AG20443 (cell line): ENCODE measurements at places on chromosomes 5 and 9.
A peak's percentile ranks its signal among the peaks of the same experiment; 100 is the strongest.

GRCh38 chr5:68542207-68542606 is 326.7 kb downstream of the PIK3R1 start:
- no peak for DNase-seq

GRCh38 chr5:175689147-175689991 is 31.5 kb downstream of the HRH2 start:
- DNase-seq: no peak

DNA sequence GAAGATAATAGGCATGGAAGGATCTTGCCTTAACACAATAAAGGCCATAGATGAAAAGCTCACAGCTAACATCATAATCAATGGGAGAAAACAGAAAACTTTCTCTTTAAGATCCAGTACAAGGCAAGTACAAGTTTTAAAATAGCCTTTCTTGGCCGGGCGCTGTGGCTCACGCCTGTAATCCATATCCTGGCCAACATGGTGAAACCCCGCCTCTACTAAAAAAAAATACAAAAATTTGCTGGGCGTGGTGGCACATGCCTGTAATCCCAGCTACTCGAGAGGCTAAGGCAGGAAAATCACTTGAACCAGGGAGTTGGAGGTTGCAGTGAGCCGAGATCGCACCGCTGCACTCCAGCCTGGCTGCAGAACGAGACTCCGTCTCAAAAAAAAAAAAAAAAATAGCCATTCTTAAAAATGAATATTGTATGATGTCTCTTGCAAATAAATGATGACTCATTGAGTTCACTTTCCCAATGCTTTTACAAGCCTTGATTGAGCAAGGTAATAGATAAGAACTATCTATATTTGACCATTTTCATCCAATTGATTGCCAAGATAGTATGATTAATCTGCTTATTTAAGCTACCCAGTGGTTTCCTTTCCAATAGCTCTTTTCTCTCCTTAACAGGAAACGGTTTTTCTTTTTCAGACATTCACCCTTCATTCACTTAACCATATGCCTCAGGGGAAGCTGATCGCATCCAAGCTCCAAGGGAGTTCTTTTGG is 15.8 kb downstream of the CCDC152 start:
- no peak for DNase-seq

DNA sequence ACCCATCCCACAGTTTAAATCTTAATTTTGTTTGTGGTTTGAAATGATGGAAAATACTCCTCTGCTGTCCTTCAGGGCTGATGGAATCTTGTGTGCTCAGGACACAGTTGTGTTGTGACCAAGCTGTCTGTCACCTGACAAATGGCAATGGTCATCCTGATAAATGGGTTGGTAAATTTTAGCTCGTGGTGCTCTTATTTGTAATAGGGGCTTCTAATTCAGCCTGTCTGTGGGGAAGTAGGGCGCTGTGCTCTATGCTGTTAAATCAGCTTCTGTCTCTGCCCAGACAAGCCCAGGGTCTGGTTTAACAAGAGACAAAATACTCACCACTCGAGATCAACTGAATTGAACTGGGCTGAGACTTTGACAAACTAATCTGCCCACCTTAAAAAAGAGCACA is 4.5 kb downstream of the LRRTM2 start:
- DNase-seq: no peak

DNA sequence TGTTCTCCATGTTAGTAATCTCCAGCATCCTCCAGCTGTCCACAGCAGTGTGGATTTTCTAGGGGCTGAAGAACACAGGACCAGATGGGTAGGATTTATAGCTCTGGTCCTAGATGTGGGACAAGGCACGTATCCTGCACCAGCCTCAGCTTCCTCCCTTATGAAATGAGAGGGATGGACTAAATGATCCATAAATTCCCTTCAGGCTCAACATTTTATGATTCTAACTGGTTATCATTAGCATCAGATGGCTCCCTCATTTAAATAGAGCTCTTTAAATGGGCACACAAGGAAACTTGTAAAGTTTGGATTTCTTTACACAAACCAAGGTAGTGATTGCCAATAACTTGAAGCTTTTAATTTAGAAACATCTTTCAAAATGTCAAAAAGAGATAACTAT is 97.7 kb downstream of the ESM1 start:
- DNase-seq: no peak

DNA sequence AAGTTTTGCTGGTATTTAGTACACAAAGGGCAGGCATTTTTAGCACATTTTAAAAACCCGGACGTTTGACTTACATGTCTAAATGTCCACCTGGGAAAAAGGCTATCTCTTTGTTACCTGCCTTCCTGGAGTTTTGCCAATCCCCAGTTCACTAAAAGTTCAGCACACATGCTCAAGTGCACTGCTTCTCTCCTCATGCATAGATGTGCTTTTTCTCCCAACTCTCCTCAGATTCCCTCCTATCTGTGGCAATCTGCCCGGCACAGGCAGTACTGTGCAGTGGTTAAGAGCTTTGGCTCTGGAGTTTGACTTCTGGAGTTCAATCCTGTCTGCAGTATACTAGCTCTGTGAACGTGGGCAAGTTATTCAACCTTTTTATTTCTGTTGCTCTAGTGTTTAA is 8.3 kb upstream of the CCNO start:
- no peak for DNase-seq

- DNase-seq: peak; percentile 55
Measured at GRCh38 chr5:141811287-141812155, 66.7 kb downstream of the PCDH1 start.

DNA sequence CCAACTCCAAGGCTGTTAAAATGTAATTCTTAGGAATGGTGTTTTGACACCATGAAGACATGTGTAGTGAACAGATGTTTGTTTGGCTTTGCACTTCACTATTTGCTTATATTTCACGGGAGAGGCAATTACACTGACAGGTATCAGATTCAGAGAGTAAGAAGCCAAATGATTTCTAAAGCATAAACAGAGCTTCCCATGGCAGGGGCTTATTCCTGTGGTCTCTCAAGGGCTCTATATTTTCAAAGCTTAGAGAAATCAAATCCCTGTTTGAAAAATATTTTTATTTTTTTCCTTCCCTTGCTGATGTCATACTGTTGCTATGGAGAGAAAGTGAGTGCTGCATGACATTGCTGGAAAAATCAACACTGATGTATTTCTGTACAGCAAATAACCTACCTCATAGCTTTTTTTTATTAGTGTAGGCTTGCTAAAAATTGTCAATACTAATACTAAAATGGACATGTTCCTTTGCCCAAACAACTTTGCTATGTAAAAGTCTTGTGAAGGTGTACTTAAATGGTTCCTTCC is 161.4 kb downstream of the GIN1 start:
- peak; percentile 16 for DNase-seq

DNA sequence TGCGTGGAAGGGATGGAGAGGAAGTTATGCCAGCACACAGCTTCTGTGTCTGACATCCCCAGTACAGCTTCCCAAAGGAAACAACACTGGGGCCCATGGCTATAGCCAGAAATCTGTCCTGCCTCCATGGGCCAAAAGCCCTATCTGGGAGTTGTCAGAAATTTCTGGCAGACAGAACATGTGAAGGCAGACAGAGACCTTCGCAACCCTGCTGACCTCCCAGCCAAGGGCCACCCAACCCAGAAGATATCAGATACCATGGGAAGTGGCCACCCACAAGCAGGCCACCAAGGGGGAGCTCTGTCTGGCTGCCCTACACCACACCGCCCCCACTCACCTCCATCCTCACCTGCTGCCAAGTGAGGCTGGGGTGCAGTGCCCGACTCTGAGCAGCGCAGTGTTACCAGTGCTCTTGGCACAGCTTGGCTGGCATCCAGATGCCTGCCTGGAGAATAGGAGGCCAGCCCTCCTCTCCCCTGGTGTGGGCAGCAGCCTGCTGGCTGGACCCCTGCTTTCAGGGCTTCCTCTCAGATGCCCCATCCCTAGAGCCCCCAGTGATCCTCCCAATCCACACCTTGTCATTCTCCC is 61.6 kb upstream of the NEURL1B start:
- DNase-seq: no peak

DNA sequence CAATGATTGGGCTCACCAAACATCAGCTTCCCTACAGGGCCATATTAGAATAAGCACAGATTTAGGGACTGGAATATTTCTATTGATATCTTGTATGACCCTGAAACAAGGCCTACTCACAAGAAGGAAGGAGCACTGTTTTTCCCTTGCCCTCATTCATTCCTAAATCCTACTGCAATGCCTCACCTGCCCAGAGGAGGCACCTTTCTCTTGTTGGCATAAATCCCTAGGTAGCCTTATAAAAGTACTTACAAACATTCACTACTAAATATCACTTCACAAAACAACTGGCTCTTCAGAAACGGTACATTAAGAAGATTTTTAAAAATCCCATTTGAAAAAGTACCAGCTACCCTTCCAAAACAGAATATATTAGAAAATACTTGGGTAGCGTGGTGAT is 449.4 kb downstream of the CDH18 start:
- DNase-seq: no peak

- DNase-seq: no peak
Measured at GRCh38 chr9:124514125-124514524, 6.9 kb upstream of the NR5A1 start.

DNA sequence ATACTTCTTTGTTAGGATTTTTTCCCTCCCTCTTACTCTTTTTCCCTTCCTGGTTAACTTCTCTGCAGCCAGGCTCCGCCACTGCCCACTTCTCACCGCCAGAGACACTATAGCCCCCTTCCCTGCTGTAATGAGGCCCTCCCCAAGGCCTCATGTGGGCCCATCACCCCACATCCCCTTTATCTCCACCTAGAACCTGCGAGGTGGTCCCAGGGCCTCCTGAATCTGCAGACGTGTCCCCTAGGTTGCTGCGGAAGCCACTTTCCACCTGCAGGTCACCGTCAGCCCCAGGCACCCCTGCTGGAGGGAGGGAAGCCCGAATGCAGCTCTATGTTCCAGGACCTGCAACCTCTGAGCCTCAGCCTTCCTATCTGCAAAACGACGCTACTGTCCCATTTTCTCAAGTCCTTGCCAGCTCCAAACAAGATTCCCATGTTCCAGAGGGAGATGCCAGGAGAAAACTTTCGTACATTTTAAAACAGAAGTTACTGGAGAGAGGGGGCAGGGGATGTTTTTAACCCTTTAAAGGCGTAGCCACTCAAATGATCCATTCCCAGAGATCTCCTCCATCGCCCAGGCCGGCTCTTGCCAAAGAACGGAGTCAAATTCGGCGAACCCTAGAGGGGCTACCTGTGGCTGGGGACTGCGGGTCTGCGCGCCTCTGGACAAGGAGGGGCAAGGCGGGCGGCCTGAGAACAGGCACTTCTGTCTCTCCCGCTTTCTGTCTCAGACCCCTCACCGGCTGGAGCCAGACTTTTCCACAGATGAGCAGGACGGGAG is 929 bp downstream of the SH3PXD2B start:
- DNase-seq: peak; percentile 57

- no peak for DNase-seq
Measured at GRCh38 chr5:54829102-54829501, 156.3 kb downstream of the ESM1 start.

DNA sequence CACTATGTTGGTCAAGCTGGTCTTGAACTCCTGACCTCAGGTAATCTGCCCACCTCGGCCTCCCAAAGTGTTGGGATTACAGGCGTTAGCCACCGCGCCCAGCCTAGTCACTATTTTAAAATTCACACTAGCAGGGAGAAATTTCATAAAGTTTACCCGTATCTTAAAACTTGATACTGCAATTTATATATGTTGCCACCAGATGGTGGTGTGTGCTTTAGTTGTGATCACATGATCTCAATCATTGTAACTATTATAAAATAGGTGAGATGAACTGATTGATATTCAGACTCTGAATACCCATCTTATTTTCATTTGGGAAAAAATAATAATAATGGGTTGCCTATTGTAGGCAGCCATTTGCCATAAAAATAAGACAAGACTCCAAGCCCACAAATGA is 1330.4 kb upstream of the WWC1 start:
- DNase-seq: no peak

DNA sequence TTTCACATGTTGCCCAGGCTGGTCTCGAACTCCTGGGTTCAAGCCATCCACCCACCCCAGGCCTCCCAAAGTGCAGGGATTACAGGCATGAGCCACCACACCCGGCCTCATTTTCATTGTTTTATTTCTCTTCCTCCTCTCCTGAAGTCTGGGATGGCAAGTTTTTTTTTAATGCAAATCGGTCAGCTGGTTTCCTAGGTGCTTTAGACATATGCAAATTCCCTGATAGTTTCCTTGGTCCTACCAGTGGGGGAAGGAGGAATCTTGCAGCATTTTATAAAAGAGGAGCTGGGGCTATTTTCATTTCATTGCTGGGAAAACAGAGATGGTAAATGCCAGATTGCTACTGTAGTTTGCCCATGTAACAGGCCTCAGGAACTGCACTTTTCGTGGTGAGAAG is 179.4 kb downstream of the ACTL7B start:
- DNase-seq: no peak

GRCh38 chr5:16565118-16565517 is 51.7 kb downstream of the RETREG1 start:
- no peak for DNase-seq

- no peak for DNase-seq
Measured at GRCh38 chr9:85038824-85039608, 369.5 kb downstream of the NTRK2 start.

DNA sequence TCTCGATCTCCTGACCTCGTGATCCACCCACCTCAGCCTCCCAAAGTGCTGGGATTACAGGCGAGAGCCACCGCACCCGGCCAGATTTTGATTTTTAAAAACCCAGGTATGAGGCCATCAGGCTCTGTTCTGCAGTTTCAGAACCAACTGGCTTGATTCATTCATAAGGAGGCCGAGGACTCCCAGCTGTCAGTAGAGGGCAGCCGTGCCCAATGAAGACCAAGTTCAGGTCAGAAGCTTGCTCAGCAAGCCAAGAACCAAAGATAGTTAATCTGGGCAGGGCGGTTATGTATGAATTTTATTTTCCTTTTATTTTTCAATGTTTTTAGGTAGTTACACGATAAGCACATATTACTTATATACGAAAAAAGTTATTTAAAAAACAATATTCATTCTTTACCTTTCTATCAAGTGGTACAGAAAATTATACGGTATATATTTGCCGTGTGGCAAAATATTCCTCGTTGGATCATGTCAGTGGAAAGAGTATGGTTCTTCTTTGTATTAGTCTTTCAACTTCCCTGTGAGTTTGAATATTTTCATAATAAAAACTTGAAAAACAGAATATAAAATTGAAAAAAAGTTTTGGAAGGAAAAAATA is 18.0 kb downstream of the MGAT1 start:
- peak; percentile 88 for DNase-seq

- no peak for DNase-seq
Measured at GRCh38 chr5:140083120-140083519, 30.8 kb upstream of the PURA start.
